ENCODE measurements at places on chromosomes 7 and 10.
A peak's percentile ranks its signal among the peaks of the same experiment; 100 is the strongest.

DNA sequence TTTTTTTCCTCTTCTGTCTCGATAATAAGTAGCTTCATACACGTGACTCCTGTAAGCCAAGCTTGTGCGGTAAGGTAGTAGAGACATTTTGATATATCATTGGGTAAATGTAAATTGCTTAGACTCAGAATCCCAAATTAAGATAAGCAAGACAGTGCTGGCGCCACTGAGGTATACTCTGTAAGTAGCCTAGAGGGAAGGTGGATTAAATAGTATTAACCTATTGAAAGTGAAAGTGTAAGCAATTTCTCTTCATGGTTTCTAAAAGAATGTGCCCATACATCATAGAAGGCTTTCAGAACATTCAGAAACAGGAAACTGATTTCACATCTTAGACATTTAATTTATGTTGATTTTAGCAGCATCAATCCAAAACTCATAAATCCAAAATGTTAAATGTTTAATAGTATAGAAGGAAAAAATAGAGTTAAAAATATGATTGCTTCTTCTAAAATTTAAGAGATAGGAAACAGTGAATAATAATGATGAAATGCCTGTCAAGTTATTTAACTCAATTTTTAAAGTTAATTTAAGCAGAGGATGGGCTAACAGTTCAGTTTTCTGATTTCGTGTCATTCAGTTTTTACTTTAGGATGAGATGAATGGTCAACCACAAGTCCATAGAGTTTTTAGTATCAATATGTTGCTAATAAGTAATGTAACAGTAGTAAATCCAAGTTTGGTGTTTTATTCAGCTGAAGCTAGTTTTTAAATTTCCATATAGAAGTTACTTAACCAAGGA is 36.8 kb downstream of the LRRC72 start:
- DNase-seq = no peak

DNA sequence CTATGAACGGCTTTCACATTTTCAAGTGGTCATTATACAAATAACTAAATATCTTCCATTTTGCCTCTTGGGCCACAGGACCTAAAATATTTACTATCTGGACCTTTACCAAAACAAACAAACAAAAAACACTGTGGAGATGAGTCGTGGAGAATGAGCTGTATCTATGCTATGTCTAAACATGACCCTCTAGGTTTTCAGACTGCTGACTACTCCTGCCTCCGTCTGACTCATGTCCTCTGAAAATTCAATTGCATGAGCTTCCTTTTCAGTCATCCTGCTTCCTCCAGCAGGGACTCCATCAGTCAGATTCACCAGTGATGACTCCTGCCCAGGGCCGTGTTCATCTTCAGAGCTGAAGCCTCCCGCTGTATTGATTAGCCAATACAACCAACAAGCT is 96.8 kb downstream of the COL28A1 start:
- DNase-seq = no peak

DNA sequence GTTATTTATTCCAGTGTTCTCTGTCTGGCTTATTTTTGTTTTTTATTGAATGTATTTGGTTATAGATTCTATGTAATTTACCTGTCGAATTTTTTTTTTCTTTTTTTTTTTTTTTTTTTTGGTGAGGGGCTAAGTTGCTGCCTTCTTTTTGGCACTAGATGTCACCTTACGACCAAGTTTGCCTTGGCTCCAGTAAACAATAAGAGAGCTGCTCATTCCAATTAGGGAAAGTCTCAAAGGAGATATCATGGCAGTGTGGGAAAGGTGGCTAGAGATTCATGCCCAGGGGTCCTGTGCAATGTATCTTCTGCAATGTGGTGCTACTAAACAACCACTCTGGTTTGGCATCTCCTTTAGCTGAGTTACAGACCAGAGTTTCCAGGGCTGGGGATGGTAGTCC is 84.0 kb downstream of the PTPN20 start:
- DNase-seq = no peak

DNA sequence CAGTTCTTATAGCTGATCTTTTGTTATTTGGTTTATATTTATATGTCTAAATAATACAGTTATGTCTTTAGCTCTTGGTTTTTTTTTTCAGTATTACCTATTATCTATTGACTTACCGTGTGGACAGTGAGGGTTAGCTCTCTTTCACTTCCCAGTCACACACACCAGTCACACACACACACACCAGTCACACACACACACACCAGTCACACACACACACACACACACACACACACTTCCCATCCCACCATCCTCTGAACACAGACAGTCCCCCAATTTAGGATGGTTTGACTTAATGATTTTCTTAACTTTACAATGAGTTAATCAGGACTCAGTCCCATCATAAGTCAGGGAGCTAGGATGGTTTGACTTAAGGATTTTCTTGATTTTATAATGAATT is 18.9 kb upstream of the AGFG2 start:
- no peak for DNase-seq

DNA sequence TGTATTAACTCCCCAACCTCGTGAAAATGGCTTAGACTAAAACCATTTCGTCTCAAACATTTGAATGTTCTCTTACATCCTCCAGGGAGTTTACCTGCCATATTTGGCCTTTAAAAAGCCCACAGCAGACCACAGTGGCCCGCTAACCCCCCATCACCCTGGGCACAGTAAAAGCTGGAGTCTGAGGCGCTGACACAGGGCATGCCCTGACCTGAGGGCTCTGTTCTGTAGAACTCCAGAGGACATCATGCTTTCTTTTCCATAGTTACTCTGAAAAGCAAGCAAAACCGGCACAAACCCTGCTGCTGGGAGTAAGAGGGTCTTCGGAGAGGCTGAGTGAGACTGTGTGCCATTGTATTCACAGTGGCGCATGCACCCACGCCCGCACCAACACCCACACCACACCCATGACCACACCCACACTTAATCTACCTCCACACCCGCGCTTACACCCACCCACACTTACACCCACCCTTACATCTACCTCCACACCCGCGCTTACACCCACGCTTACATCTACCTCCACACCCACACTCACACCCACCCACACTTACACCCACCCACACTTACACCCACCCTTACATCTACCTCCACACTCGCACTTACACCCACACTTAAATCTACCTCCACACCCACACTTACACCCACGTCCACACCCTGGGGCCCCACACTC is 32.1 kb downstream of the LRRC27 start:
- DNase-seq = no peak

- no peak for DNase-seq
Measured at GRCh38 chr7:132183781-132184380, 392.4 kb downstream of the PLXNA4 start.

- no peak for DNase-seq
Measured at GRCh38 chr10:133442191-133442966, 11.4 kb upstream of the SCART1 start.

DNA sequence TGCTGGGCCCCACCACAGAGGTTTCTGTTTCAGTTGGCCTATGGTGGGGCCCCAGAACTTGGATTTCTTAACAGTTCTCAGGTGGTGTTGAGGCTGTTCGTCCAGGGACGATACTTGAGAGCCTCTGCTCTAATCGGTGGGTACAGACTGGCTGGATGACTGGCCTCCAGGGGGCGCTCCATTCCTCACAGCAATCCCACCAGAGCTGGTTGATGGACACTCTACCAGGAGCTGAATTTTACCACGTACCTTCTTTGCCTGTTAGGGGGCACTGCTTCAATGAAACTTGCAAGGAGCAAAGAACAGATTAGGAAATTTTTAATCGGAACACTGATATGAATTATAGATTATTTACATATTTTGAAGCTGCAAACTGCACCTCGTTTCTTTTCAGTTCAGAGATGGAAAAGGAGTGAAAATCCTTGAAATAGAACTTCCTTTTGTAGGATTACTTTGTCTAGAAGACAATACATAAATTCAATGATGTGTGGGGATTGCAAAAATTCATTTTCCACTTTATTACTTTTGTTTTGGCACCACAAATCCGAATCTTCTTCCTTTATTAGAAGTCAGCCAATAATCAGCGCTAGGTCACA is 44.8 kb downstream of the KBTBD2 start:
- peak; percentile 91 for DNase-seq

- no peak for DNase-seq
Measured at GRCh38 chr10:72315054-72315453, 39.7 kb downstream of the DNAJB12 start.

DNA sequence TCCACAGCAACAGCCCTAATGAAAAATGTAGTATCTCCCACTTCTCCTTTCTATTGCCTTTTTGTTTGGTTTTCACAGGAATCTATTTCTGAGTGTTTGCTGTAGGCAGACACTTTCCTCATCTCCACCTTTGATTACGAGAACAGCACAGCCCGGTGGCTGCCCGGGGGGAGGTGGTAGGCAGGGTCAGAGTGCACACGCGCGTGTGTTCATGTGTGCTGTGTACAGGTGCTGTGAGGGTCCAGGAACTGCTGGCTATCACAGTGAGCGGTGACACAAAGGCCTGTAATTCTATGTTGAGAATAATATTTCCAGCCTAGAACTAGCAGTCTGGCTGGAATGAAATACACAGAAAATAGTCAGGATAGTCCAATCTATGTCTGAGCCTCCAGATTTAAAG is 212.8 kb downstream of the ADARB2 start:
- no peak for DNase-seq

- DNase-seq = no peak
Measured at GRCh38 chr10:16902606-16903005, 85.4 kb upstream of the RSU1 start.

- peak; percentile 74 for DNase-seq
Measured at GRCh38 chr7:1940402-1940786, 270.3 kb downstream of the ELFN1 start.

- DNase-seq = no peak
Measured at GRCh38 chr7:107914831-107915230, 23.8 kb downstream of the DLD start.

DNA sequence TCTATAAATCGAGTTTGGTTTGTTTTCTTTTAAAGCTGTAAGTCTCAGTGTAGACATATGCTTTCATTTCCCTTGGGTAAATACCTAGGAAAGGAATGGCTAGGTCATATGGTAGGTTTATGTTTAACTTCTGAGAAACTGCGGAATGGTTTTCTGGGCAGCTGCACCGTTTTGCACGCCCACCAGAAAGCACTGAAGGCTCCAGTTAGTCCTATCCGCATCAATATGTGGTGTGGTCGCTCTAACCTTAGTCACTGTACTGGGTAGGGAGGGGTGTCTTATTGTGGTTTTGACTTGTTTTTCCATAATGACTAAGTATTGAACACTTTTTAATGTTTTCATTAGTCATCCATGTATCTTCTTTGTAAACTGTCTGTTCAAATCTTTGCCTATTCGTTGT is 279.5 kb upstream of the AKR1E2 start:
- peak; percentile 10 for DNase-seq

GRCh38 chr10:86260564-86260963 is 106.0 kb downstream of the GRID1 start:
- no peak for DNase-seq

DNA sequence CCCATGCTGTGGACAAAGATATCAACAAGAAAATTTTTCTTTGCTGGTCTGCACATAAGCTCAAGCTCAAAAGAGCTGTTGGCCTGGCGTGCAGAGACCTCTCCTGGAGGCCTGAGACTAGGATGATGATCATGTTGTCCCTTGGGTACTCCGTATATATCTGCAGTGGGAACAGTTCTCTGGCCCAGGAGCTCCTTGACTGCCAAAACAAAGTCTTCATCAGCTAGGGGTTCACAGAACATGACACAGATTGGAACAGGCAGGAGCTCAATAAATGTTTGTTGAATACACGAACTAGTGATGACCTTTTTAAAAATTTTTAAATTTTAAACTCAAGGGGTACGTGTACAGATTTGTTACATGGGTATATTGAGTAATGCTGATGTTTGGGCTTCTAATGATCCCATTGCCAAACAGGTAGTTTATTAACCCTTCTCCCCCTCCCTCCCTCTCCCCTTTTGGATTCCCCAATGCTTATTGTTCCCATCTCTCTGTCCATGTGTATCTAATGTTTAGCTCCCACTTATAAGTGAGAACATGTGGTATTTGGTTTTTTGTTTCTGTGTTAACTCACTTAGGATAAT is 49.1 kb downstream of the ZNF783 start:
- DNase-seq = no peak

All from stimulated activated CD4-positive, alpha-beta T cell treated with anti-CD3 and anti-CD28 coated beads, Interleukin-12 subunit alpha, Interleukin-12 subunit beta, amount 100 ng/mL, for 4 hours (primary cell).